ENCODE measurements at places on chromosomes 7 and 10.

DNA sequence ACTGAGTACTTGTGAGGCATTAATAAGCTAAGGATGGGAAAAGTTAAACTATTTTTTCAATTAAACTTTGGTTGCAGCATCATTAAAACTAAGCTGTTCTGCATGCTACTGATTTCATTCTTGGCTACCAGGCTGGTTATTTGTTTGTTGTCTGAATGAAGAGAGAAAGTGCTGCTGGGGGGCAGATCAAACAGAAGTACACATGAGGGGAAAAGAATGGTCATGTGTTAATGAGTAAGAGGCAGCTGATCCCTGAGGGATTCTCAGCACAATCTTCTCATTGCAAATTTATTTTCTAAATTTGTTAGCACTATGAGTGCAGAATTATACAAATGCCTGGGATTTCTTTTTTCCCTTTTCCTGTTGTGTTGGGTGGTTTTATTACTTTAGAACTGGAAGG lies 213.2 kb upstream of the HPS1 start:
- no peak overlapping the region for H3K27ac ChIP-seq
- H3K4me3 ChIP-seq: no peak overlapping the region
- no peaks in the 10 kb centered on the region for H3K36me3 ChIP-seq

DNA sequence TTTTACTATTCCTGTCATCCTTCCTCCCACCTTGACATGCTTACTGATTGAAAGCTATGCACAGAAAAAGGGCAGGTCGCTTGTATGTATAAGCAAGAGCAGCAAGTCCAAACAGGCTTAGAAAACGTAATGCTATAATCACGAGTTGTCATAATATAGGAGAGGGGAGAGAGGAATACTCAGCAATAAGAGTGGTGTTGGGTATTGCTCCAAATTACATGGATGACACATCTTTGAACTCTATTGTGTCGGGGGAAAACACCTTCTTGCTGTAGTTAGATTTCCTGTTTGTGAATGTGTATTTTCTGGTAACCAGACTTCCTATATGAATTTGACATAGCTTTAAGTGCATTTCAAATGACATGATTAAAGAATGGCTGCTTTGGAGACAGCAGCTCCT lies 7.5 kb downstream of the MET start:
- no peaks in the 10 kb centered on the region for H3K36me3 ChIP-seq
- no peak for DNase-seq
- H3K27ac ChIP-seq: no peak overlapping the region

DNA sequence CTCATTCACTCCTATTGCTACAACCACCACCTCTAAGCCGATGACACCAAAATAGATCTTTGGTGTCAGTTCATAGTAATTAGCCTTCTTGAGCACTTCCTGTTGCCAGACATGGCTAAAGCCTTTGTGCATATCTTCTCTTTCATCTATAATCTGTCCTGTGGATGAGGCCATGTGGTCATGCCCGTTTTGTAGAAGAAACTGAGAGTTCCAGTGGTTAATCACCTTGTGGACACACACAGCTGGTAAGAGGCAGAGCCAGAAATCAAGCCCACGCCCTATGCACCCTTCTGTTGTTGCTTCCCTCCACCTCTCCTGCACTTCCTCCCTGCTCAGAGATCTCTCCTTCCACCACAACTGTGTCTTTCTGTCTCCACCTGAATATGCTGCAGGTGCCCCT lies 285.1 kb upstream of the PFKP start:
- no peaks in the 10 kb centered on the region for H3K4me1 ChIP-seq
- H3K27me3 ChIP-seq: no peaks in the 10 kb centered on the region
- no peaks in the 10 kb centered on the region for H3K36me3 ChIP-seq
- DNase-seq: peak; percentile 52

DNA sequence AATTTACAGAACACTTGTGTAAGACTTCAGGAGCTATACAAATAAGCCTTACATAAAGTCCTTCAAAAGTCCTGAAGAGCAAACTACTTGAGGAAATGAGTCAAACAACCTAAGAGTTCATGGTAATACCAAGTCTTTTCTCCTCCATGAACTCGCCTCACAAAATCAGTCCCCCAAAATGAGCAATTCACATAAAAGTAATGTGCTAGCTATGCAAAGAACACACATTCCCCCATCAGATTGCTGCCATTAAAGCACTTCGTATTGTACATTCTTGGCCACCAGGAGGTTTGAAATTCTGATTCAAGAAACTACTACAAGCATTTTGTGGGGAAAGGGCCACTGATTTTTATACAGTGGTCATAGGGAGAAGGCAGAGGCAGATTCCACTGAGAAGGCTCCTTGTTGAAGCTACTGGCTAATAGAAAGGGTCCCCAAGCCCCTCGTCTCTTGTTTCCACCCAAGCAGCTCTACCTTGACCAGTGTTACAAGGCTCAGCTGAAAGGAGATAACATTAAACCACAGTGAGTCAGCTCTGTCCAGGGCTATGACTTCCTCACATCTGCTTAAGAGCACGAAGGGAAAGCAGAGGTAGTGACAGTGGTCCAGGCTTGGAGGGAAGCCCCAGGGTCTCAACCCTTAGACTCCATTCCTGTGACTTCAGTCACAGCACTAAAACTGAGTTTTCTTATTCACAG lies 115.2 kb upstream of the CDK1 start:
- H3K27ac ChIP-seq: no peak overlapping the region
- H3K4me3 ChIP-seq: no peak overlapping the region
- H3K4me1 ChIP-seq: no peaks in the 10 kb centered on the region

DNA sequence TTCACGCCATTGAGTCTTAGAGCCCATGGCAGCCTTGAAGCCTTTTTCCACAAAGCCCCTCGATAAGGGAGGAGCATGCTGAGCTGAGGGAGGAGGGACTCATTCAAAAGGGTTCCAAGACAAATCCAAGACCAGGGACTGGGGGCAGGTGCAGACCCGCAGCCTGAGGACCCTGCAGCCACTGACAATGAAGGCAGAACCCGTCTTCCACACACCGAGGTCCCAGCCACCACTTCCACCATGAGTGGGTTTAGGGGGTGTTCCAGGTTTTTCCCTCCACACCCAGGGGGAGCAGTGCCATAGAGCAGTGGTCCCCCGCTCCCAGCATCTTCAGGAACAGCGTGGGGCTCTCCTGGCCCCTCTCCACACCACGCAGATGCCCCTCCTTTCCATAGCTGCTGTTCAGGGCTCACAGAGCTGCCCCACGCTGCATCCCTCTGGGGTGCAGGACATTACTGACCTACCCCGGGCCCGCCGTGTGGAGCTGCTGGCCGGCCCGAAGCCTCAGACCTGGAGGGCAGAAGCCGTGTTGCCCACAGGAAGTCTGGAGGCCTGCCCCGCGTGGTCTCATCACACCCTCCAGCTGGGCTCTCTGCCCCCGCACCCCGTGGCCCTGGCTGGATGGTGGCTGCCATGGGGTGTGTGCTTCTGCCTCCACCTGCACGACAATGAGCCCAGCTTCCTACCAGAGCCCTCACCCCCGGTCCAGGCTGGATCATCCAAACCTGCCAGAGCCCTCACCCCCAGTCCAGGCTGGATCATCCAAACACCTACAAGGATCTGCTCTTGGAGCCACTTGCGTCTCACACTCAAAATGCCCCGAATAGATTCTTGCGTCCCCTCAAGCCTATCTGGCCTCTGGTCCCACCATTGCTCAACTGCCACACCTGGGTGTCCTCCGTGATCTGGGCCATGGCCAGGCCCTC lies 220.0 kb upstream of the TCERG1L start:
- H3K4me1 ChIP-seq: no peaks in the 10 kb centered on the region
- H3K27me3 ChIP-seq: no peaks in the 10 kb centered on the region
- H3K4me3 ChIP-seq: no peak overlapping the region
- H3K27ac ChIP-seq: no peak overlapping the region
- H3K36me3 ChIP-seq: no peaks in the 10 kb centered on the region
- DNase-seq: no peak

Measured in GM12878 (cell line).